ENCODE measurements at places on chromosomes 5 and 9. TPM values are rescaled to one million over a fixed set of nuclear protein-coding genes. Genes with fewer than 3 reads are reported as not detected.

SHOC1 gene
- polyA plus RNA-seq, result 0.78 TPM

ZNF346 gene
- 29.5 TPM for polyA plus RNA-seq

NOXA1 gene
- polyA plus RNA-seq, result 13.1 TPM

IFNA5 gene
- not detected for polyA plus RNA-seq

GLIPR2 gene
- 37.9 TPM for polyA plus RNA-seq

FAM221B gene
- 0.22 TPM for polyA plus RNA-seq

GHR gene
- polyA plus RNA-seq, result 24.2 TPM

KCNV2 gene
- polyA plus RNA-seq, result 0.19 TPM

ITGA2 gene
- polyA plus RNA-seq, result 29.0 TPM

MAST4 gene
- polyA plus RNA-seq, result 13.5 TPM

PKD2L2 gene
- 0.84 TPM for polyA plus RNA-seq

DNA sequence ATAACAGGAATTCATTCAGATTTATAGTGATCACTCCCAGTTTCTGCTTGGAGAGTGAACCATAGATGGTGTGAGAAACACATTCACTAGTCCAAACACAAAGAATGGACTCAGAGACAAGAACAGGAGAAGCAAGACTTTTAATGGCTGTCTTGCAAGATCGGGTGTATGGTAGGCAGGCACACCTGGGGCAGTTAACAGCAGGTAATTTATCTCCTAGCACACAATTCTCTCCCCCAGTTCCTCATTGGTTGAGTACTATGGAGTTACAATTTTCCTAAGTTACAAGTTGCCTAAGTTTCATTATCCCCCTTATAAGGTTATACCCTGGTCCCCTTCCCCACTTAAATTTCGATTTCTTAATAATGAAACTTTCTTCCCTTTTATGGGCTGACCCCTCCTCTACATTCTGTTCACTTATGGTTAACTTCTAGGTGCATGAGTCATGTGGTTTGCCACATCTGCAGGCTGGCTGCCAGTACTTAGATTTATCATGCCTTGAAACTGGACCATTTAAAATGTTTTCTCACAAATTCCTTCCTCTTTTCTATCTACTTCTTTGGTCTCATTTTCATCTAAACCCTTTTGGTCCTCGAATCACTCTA is 623.3 kb downstream of the HINT1 start:
- no peak for DNase-seq

DNA sequence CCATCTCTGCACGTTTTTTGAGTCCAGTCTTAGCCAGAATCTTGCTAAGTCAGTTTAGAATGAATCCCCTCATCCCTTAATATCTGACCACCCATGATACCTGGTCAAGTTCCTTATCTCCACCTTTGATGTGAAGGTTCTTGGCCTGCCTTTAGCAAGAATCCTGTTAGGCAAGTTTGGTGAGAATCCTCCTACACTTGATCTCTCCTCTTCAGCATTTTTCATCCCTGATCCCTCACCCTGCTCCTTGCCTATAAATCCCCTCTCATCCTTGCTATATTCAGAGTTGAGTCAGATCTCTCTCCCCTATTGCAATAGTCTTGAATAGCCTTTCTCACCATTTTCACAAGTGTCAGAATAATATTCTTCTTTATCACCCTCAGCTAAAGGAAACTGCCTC is 31.0 kb downstream of the SMIM23 start:
- no peak for DNase-seq

- DNase-seq, result no peak
Measured at GRCh38 chr5:96408210-96408777, 24.8 kb downstream of the PCSK1 start.

GRCh38 chr5:1507457-1507856 is 16.3 kb downstream of the LPCAT1 start:
- no peak for DNase-seq

- DNase-seq, result no peak
Measured at GRCh38 chr5:146440870-146441495, 6.2 kb upstream of the TCERG1 start.

- DNase-seq, result no peak
Measured at GRCh38 chr9:11443631-11444030, 830.8 kb upstream of the PTPRD start.

- no peak for DNase-seq
Measured at GRCh38 chr5:44952376-44952775, 143.6 kb downstream of the MRPS30 start.

GRCh38 chr5:85591311-85591710 is 1026.4 kb upstream of the COX7C start:
- DNase-seq, result no peak

GRCh38 chr9:21686738-21687137 is 115.7 kb upstream of the MTAP start:
- no peak for DNase-seq

DNA sequence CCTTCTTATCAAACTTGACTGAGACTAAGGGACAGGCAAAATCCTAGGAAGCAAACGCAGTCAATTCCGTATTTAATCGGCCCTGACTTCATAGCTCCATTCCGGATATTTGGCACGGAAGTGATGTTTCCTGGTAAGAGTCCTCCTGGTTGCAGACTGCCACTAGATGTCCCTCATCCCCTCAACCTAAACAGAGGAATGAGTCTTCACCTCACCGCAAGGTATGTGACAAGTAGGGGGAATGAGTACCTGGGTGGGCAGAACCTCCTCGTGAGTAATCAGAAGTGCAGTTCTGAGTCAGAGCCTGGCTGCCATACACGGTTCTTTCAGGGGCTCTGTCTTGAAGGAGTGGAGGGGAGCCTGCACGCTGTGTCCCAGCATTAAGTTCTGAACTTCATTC is 173.6 kb downstream of the MUSK start:
- no peak for DNase-seq

- no peak for DNase-seq
Measured at GRCh38 chr9:29006628-29007027, 1433.3 kb upstream of the C9orf72 start.

GRCh38 chr9:129405089-129405826 is 215.6 kb downstream of the C9orf50 start:
- no peak for DNase-seq

DNA sequence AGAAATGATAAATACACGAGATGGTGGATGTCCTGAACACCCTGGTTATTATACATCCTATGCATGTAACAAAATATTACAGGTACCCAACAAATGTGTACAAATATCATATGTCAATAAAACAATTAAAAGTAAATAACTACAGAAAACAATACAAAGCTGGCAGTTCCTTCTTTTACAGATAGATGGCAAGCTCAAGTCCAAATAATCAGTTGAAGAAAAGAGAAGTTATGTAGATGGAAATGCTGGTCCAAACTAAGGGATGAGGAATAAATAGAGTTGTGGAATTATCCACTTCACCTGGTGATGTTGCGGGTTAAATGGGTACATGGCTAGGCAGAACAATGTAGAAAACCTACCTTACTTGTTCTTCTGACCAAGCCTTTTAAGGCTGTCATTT is 79.4 kb downstream of the PALM2AKAP2 start:
- no peak for DNase-seq

DNA sequence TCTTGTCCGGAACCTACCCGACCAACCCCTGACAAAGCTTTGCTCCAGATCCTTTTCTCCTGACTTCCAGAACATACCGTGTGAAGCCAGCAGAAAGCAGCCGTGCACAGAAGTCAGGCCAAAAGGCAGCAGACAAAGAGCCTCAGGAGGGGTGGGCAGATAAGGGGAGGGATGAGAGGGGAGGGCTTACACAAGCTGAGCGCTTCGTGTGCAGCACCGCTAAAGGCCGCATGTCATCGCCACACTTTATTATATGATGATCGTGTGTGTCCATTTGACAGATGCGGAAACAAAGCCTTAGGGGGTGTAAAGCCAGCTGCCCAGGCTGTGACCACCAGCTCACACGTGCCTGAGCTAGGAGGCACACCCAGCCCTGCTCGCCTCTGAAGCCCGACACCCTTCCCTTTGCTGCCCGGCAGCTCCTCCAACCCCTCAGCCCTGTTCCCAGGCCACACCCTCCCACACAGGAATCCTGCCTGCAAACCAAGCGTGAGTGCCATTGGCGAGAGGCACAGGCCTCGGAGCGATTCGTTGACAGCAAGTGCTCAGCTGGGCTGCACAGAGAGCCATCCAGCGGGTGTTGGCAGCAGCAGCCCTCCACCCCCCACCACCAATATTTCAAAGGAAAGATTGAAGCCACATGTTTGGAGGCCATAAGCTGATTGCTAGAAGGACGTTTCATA is 170.5 kb upstream of the SMIM23 start:
- no peak for DNase-seq

DNA sequence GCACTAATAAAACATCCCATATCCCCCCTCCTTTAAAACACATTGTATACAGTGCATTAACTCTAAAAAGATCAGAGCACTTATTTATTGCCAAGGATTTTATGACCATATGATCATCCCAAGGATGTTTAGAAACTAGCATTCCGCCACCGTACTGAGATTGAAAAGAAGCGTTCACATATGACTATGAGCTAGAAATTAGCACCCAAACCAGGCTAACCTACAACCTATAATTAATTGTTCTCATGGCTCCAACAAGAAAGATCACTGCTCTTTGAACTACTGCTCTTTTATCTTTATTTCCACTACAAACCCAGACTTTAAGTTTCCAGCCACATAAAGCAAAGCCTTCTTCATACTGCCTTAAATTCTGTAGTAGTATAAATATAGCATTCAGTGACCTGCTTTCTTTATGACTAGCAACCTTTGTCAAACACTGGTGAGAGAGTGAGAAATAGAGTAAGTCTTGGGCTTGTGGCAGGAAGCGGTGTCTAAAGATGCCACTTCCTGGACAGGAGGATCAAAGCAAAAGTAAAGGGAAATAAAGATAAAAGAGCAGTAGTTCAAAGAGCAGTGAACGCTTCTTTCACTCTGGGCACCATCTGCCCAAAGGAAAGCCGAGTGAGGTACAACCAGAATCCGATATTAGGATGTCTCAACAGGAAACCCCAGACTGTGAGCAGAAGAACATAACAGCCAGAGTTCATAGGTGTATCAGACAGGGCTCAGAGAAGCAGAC is 151.1 kb upstream of the ERCC6L2 start:
- no peak for DNase-seq

- DNase-seq, result no peak
Measured at GRCh38 chr5:61202213-61202612, 39.9 kb upstream of the SMIM15 start.

GRCh38 chr5:5739490-5739945 is 317.0 kb downstream of the ICE1 start:
- DNase-seq, result no peak

- DNase-seq, result no peak
Measured at GRCh38 chr5:57594436-57594835, 111.8 kb upstream of the ACTBL2 start.

DNA sequence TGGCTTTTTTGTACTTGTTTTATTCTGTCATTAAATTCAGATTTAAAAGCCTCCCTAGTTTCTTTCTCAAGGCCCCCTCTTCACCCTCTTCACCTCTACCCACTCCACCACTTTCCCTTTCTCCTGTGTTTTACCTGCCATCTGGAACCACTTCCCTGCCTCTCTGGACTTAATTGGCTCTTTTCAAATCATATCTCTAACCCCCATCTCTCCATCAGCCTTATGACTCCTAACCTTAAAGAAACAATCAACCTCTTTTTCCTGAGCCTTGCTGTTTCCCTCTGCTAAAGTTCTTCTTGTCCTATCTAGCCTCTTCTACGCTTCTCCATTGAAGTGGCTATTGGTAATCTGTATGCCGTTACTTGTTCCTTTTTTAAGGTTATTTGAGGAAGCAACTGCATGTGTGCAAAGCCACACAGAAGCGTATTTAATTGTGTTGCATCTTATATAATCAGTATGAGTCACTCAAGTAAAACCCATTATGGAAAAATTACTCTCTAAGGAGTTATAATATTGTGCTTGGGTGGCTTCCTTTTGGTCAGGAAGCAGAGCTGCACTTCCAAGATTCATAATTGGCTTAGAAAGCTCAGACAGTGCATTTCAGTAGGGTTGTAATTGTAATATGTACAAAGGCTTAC is 653.6 kb upstream of the ITGA1 start:
- DNase-seq, result no peak

DNA sequence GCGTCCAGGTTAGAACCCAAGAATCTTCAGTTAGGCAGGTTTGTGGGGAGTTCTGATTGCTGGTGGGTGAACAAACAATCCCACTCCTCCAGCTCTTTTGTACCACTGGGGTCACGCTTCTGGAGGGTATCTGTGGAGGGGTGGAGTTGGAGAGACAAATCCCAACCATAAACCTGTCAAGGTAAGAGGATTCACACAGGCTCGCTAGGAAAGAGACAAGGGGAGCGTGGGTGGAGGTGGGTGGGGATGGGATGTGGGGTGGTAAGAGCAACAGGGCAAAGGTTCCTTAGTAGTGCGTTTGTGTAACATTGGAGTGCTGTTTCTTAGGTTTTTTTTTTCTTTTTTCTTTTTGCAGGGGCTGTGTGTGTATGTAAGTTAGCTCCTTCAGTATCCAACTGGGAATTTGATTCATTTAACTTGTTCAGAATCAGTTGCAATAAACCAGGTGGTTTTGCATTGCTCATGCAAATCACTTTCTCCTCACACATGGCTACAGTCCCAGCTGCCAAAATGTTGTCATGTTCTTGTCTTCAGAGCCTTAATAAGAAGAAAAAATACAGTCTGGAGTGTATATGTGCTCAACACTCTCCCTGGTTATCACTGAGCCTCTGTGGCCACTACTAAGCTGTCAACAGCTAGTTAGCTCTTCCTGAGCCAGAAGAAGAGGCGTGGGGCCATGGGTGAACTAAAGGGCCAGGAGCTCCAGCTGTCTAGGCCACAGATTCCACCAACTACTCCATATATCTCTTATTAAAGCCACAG is 164.0 kb upstream of the RAD23B start:
- peak; percentile 3 for DNase-seq

DNA sequence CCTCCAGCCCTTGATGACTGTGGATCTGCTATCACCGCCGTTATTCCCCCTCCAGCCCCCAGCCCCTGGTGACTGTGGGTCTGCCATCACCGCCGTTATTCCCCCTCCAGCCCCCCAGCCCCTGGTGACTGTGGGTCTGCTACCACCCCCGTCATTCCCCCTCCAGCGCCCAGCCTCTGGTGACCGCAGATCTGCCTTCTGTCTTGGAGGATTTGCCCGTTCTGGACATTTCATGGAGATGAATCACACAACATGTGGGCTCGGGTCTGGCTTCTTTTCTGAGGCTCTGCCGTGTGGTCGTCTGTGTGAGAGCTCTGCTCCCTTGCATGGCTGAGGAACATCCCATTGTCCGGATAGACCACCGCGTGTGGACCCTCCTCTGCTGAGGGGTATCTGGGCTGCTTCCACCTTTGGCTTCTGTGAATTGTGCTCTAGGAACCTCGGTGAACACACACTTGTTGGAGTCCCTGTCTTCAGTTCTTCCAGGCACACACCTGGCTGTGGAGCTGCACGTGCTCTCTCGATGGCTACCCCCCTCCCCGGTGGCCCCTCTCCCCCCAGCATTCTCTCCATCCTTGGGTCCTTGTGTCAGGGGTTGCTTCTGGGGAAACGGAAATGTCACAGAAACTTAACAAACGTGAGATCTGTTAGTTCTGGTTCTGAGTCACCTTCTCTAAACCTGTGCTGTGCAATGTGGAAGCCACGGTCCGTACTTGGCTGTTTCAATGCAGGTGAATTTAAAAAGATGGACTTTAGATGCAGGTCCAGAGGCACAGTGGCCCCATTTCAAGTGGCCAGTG is 105.3 kb upstream of the COL5A1 start:
- DNase-seq, result no peak
